OCI-LY7 (cell line): ENCODE measurements at places on chromosomes 6 and 20. TPM values are rescaled to one million over a fixed set of nuclear protein-coding genes. Genes with fewer than 3 reads are reported as not detected.

The ELOVL4 gene
- total RNA-seq, result not detected in 2 replicates

The ZNF831 gene
- 6.3 and 7.3 TPM in 2 replicates for total RNA-seq

The ULBP1 gene
- 1.9 and 2.3 TPM in 2 replicates for total RNA-seq

The PRPF6 gene
- total RNA-seq, result 70.4 and 73.7 TPM in 2 replicates

The TMEM244 gene
- total RNA-seq, result not detected in 2 replicates
